Activated CD4-positive, alpha-beta T cell treated with anti-CD3 and anti-CD28 coated beads, Interleukin-2, amount 50 U/mL, for 48 hours (primary cell): ENCODE measurements at places on chromosomes 5 and 9.

GRCh38 chr5:175894793-175895192 lies 23.4 kb downstream of the CPLX2 start:
- DNase-seq = no peak

- no peak for DNase-seq
These were observed 178.5 kb upstream of the PHYKPL start for GRCh38 chr5:178411083-178411482.

- DNase-seq = no peak
These were observed 312.1 kb downstream of the TMEM232 start for GRCh38 chr5:110414360-110414759.

DNA sequence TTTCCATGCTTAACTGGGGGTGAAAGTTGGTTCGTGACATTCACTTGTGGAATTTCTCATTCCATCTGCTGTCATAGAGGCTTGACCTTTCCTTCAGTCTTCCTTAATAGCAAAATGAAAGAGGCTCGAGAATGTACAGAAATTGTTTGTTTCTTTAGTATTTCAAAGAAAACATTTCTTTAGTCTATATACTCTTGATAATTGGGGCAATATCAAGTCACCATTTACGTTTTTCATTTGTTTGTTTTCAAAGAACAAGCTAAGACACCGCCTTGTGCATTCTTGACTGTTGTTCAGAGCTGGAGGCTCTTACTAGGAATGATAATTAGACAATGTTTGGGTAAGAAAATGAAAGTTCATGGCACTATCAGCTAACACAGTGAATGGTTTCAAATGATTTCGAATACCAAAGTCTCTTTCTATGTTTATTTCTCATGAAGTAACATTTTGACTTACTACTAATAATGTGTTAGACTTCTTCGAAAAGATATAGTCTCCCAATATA lies 835.4 kb downstream of the SEMA5A start:
- no peak for DNase-seq

- no peak for DNase-seq
These were observed 1262.0 kb upstream of the WWC1 start for GRCh38 chr5:167029488-167029887.

GRCh38 chr5:96051401-96051830 lies 89.8 kb upstream of the ELL2 start:
- DNase-seq = no peak

GRCh38 chr9:27436234-27436633 lies 87.9 kb upstream of the IFNK start:
- no peak for DNase-seq

DNA sequence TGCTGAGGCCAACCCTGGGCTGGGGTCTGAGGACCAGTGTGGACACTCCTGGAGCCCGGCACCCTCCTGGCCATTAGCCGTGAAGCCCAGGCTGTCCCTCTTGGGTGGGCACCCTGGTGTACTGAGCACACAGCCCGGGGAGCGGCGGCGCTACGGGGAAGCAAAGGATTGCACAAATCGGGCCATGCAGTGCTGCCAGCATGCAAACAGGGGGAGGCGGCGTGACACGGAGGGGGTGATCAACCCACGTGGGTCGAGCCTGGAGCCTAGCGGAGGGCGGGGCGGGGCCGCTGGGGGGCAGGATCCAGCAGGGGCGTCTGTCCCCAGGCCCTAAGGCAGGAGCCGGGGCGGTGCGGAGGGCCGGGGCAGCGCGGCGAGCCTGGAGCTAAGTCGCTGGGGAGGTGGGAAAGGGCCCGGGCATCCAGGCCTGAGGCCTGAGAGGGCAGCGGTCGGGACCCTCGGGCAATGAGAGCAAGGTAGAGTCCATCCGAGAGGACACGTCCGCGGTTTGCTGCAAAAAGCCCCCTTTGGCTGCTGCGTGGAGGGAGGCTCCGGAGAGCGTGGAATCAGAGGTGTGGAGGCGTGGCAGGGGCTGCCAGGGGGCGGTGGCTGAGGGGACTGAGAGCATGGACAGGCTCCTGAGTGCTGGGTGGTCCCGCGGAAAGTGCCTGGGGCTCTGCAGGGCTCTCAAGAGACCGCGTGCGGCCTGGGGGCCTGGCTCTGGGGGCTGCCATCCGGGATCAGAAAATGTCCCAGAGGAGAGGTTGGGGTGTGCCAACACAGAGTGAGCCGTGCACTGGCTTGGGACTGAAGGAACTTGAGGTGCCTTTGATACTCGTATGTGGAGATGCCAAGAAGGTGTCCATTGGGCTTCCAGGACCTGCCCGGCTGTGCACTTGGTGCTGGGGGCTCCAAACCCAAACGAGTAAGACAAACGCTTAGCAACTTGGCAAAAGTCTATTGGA lies 94.2 kb downstream of the BARX1 start:
- no peak for DNase-seq

DNA sequence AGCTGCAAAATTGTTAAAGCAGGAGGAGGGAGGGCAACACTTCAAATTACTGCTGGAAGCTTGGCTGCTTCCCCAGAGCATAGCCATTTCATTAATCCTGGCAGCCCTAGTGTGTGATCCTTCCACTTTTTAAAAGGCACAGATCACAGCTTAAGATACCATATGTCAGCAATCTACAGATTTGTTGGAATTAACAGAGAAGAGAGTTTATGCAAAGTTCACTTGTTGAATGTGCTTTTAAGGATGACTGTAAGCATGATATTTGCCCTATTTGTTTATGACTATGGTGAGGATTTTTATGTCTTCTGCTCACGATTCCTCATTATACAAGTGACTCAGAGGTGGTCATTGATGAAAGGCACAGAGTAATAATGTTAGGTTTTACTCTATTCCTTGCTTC lies 156.0 kb upstream of the CDKN2B start:
- DNase-seq = no peak

- no peak for DNase-seq
These were observed 17.6 kb upstream of the NANS start for GRCh38 chr9:98038958-98039357.

GRCh38 chr5:12780536-12780935 lies 876.3 kb upstream of the CTNND2 start:
- DNase-seq = no peak

GRCh38 chr9:122058709-122059108 lies 34.4 kb downstream of the TTLL11 start:
- DNase-seq = no peak
